ENCODE measurements at places on chromosomes 12 and 14.

DNA sequence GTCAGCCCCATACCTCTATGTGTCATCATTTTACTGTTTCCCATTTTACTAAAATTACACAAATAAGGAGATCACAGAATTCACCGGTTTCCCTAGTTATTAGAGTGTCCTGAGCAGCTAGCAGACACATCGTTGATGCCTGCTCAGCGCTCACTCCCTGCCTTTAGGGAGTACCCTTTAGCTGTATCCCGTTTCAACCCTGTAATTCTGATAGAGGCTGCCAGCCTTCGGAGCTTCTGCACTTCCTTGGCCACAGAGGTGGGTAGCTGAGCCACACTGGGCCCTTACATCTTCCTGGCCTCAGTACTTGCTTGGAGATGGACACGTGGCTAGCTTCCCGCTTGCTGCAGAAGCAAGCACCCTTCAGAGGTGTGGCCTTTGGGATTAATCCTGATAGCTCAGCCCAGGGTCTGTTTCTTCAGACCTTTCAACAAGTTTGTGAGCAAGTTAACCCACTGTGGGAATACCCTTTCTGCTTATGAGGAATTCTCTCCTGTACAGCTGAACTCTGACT is 14.3 kb upstream of the FBXW8 start:
- no peak for DNase-seq

- no peak for DNase-seq
Measured at GRCh38 chr12:48263617-48264016, 60.5 kb upstream of the OR10AD1 start.

DNA sequence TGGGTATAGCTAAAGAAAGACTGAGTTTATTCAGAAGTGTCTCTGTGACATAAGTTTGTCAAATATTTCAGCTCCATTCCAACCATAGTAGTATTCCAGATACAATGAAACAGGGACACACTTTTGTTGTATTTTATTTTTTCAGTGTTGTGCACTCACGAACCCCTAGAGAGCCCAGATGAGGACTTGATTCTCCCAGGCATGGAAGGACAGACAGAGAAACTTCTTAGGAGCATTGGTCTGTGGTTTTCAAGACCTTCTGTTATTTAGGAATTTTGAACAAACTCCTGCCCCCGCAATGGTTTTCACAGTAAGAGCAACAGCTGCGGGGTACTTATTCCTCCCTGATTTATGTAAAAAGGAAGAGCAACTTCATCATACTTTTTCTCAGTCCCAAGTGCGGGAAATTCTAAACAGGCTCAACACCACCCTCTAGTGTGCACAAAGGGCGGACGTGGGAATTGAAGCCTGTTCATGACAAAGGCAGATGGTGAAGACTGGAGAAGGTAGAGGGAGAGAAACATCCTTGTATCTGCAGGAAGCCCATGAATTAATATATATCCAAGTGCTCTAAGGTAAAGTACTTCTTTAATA is 147.6 kb downstream of the PAH start:
- no peak for DNase-seq

DNA sequence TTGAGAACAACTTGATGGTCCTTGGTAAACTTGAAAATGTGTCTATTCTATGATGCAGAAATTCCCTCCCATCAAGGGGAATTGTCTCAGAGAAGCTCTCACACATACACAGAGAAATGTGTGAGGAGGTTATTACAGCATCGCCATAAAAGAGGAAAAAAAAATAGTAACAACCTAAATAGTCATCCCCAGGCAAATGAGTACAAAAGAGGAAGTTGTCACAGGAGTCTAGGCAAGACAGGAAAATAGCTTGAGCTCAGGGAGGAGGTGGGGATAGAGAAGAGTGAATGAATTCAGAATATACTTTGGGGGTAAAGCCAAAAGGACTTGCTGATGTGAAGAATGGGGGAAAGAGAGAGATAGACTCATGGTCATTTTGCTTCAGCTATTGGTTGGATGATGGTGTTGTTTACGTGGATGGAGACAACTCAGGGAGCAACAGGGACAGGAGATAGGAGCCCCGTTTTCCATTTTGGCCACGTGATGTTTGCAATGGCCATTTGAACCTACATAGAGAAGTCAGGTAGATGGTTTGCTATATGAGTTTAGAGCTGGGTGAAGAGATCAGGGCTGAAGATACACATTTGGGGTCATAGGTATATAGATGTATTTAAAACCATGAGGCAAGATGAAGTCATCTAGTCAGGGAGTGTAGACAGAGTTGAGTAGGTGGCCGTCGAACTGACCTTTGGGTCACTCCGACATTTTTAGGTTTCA is 20.3 kb downstream of the LRRC74A start:
- DNase-seq, result no peak

DNA sequence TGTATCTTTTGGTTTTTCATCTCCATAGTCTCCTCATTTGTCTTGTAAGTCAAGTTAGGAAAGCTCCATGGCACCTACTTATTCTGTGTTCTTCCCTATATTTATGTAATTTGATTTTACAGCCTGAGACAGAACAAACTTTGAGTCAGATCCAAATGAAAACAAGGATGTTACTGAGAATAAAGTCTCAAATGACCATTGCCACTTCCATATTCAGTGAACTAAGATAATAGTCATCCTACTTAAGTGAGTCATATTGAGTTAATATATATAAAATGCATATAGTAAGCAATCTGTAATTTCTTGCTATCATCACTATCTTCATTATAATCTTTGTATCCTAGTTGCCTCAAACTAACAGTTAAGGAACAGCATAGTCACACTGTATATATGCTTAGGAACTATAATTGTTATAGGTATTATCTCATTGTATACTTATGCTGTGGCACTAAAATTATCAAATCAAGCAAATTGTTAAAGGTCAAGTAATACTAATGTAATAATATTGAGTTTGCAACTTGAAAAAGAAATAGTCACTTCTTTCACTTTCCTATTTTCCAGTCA is 30.8 kb downstream of the TMTC3 start:
- no peak for DNase-seq

DNA sequence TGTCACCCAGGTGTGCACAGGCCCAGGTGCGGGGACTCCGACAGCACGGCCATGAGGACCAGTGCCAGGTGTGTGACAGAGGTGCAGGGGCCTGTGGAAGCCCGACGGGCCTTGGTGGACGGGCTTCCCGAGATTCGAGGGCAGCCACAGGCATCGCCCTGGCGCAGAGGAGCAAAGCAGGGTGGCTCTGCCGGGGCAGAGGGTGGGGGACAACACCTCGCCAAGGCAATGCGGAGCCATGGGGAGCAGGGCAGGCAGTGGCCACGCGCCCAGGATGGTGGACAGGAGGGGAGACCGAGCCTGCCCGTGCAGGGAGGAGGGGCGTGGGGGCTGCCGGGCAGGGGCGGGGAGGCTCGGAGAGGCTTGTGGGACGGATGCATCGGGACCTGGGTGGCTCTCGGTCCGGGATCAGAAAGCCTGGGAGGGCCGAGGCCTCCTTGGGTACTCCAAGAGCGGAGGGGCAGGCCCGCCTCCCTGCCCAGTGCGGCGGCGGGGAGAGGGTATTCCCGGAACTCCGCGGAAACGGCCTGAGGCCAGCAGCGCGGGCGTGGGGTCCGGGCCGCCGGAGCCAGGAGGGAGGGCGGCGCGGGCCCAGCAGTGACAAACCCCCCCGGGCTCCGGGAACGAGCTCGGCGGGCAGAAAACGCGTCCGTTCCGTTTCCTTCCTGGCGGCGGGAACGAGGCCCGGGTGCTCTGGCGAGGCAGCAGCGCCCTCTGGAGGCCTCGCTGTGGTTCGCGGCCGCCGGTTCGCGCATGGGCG is 1.6 kb downstream of the TMEM121 start:
- DNase-seq, result no peak

DNA sequence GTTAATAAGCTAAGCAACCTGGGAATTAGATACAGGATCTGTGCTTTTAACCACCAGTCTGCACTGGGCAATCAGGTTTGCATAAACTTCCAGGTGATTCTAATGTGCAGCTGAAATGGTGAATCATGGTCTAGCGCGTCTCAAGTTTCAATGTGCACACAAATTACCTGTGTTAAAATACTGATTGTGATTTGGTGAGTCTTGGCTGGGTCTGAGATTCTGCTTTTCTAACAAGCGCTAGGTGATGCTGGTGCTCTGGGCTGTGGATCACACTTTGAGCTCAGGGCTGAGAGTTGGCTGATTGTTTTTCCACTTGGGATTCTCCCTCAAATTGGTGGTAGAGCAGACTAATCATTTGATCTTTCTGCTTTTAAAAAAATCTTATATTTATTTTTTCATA is 124.8 kb downstream of the C12orf75 start:
- DNase-seq, result no peak

GRCh38 chr12:51028126-51028812 is 2.1 kb upstream of the SLC11A2 start:
- no peak for DNase-seq

DNA sequence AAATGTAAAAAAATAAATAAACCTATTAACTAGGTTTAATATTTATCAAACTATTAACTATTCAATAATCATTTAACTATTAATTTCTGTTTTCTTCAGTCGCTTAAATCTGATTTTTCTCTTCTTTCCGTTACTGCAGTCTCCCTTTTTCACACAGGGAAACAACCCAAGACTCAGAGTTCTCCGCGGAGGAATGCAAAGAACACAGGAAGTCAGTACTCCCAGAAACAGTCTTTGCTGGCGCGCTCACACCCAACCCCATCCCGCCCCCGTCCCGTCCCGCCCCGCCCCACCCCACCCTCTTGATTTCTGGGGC is 351 bp upstream of the METTL17 start:
- no peak for DNase-seq

GRCh38 chr14:98477935-98478334 is 794.1 kb downstream of the BCL11B start:
- no peak for DNase-seq

DNA sequence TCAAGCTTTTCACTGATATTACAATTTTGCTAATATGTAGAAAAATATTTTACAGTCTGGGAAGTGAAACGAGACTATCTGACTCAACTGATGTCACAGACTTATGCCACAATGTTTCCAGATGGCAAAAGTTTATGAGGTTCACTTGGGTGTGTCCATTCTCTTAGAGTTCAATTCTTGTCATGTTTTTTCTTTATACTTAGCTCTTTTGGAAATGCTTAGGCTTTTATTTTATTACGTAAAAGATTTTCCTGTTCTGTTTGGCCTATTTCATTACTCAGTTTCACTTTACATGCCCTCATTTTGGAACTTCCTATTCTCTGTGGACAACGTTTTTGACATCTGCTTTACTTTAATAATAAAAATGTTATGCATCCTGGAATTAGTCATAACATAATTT is 2.1 kb upstream of the PDZRN4 start:
- no peak for DNase-seq

DNA sequence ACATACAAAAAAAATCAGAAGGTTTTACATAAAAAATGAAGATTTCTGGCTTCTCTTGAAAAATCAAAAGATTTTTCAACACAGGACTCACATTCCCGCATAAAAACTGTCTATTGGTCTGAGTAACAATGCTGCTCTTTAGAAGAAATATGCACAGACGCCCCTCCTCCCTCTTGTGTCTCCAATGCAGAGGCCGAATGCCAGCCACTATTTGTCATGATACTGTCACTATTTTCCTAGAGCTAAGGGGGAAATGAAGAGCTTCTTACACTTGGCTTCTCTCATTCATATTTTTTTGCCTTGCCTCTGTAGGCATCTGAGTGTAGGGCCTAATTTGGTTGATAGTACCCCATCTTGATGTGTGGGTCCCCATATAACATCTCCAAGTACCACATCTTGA is 98.0 kb downstream of the BBS10 start:
- no peak for DNase-seq

DNA sequence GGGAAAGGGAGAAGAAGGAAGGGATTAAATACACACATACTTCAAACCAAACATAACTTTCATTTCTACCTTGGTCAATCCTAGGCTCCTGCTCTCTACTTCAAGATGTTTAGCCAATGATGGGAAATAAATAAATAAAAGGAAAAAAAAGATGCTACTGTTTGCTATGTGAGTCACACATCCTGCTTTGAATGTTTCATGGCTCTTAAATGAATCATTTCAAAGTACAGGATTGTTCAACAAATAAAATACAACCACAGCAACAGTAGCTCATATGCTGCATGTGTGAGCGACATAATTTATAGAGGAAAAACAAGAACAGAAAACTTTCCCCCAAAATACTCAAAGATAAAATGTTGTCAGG is 54.3 kb upstream of the NPFF start:
- DNase-seq, result no peak
